ENCODE measurements at places on chromosomes 5 and 9.

- DNase-seq: no peak
Observed at GRCh38 chr9:70259512-70259802, 679 bp downstream of the SMC5 start.

DNA sequence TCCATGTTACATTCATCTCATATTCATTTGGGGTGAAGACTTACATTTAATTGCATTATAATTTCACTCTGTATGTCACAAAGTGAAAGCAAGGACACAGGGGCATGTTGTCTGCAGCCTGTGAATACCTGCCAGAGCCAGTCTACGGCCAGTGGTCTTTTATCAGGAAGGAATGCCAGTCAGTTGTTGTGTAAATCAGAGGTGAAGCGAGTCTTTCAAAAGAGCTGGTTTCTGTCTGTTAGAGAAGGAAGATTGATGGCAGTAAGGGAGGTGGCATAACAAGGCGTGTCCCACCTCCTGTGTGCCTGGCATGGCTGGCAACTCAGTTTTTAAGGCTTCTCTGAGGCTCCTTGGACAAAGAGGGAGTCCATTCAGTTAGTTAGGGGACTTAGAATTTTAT, 18.1 kb upstream of the SYK start:
- no peak for DNase-seq

DNA sequence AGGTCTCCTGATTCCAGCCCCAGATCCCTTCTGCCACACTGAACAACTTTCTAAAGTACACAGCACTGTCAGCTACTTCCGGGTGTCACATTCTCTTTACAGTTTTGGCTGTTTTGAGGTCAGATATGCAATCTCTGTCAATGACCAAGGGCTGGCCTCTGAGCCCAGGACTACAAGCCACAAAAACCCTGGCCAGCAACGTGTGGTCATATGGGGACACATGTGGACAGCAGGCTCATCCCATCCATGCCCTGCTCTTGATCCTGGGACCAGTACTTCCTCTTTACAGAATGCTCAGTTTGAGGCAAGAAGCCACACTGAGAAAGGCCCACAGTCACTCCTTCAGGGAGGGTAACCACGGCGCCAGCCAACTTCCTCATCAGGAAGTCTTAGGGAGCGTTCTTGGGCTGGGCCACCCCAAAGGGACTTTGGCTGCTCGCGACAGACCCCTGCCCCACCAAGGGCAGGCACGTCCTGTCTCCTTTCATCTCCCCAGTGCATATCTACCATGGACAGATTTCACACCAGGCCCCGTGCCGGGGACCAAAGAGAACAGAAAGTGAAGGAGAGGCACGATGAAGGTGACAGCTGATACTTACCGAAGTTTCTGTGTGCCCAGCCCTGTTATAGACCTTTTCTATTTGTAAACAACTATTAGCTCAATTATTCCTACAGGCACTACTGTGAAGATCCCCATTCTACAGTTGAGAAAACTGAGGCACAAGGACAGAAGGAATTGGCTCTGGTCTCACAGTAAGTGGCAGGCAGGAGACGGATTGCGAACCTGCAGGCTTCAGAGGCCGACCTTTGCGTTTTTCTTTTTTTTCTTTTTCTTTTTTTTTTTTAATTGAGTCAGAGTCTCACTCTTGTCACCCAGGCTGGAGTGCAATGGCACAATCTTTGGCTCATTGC, 37.3 kb downstream of the STK10 start:
- DNase-seq: no peak

DNA sequence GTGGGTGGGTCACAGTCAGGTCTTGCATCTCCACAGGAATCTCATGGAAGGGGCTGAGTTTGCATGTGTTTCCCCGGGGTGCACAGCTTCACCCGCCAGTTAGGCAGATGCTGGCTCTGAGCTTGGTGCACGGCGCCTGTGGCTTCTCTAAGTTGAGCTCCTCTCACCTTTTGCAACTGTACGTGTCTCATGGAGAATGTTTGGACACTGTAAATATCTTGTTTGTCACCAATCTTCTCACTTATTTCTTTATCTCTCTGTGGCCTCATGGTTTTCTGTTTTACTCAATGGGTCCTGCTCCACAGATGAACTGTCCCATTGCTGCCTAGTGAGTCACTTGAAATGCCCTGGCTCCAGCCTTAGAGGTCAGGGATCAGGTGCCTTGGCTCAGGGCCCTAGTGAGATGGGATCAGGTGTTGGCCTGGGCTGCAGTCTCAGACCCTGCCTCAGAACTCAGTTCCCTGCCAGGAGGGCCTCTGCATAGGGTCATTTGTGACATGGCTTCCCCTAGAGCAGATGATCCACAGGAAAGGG, 61.6 kb downstream of the WNK2 start:
- DNase-seq: no peak

GRCh38 chr9:113331780-113332179, 8.3 kb downstream of the WDR31 start:
- DNase-seq: no peak

- DNase-seq: no peak
Observed at GRCh38 chr9:124502711-124503702, 4.2 kb downstream of the NR5A1 start.

DNA sequence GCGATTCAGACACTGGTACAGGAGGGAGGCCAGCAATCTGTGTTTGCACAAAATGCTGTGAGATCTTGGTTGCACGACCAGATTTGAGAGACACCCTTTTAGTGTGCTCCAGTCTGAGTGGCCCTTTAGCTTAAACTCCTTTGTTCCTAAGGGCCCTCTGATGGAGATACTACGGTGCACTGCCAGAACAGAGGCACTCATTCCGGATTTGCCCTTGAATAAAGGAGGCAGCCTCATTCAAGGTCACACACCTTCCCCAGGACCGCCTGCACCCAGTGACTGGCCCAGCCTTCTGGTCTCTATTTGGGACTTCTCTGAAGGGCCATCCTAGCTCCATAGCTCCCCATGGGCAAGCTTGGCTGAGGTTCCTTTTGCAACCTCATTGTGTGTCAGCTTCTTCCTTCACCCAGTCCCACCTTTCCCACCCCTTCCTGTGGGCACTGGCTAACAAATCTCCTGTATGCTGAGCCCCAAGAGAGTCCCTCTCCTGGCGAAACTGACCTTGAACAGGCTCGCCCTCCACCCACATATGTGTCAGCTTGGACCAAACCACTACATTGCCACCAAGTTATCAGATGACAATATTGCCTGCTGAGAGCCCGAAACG, 191.7 kb downstream of the GABBR2 start:
- no peak for DNase-seq

DNA sequence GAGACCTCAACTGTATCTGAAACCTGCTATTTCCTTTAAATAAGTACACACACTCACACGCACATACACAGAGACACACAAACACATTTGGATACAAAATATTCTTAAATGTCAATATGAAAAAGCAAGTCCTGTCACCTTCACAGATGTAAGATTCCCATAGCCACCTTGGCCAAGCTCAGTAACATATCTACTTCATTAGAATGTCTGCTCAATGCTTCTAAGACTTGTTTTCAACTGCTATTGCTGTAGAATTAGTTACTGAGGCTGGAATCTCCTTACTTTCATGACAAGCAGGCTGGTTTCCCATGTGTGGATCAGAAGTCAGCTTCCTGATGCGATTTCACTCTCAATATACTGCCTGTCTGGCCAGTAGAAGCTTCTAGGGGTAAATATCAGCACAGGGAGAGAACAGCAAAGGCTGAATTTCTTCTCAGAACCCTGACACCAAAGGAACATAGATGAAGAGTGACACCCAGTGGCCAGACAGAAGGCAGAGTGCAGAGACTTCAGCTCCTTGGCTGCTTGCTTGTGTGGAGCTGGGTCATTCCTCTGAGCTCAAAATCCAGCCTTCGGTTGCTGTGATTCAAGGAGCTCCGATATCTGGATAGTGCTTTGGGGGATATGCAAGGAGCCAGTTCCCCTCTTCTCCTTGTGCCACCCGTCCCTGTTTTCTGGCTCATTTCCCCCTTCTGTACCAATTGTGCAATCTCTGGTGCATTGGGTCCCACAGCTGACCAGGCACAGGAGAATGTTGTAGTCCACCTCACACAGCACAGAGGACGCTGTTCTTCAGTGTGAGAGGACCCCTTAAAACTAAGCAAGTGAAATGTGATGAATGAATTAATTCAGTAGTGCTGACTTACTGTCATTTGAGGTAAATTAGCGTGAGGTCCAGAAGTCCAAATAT, 26.6 kb upstream of the ABLIM3 start:
- DNase-seq: no peak

DNA sequence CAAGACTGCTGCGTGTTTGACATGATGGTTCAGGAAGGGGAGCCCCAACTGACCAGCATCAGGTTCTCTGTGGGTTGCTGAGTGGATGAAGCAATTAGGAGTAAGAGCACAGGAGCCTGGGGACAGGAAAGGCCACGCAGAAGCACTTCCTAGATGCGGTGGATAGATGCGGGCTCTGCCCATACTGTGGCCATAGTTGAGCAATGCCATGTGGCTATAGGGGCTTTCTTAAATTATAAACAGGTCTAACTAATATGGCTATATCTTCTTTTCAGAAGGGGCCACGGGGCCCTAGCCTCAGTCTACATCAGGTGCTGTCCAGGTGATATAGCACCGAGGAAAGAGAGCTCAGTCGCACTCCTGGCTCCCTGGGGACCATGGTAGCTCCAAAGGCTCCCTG, 198.6 kb downstream of the GADD45G start:
- DNase-seq: no peak

GRCh38 chr9:112119225-112120029, 55.7 kb downstream of the SUSD1 start:
- no peak for DNase-seq

DNA sequence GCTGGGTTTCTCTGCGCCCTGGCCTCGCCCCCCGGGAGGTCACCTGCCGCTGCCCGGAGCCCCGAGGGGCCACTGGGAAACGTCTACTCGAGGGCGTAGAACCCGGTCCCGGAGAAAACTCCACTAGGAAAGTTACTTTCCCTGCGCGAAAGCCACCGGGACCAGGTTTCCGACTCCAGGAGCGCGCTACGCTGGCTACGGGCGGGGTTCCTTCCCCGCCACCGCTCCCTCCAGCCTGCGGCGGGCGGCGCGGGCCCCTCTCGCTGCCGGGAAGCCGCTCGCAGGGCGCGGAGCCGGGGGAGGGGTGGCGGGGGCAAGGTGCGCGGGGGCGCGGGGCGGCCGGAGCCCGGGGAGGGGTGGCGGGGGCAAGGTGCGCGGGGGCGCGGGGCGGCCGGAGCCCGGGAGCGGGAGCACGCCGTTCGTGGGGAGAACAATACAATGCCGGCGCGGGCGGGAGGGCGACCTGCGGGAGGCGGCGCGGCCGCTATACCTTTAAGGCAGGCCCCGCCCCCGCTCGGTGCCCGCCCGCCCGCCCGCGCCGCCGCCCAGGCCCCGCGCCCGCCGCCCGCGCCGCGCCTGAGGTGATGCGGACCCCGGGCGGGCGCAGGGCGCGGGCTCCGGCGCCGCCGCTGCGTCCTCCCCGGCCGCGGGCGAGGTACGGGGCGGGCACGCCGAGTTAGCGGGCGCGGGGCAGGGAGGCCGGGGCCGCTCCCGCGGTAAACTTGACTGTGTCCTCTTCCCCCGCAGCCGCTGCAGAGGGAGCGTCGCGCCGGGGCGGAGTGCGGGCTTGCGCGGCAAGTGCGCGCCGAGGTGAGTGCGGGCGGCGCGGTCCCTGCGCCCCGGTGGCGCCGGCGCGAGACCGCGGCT, 278.1 kb downstream of the AOPEP start:
- DNase-seq: no peak

- DNase-seq: no peak
Observed at GRCh38 chr5:50767588-50767987, 101.2 kb downstream of the PARP8 start.

GRCh38 chr9:110847671-110848070, 179.1 kb downstream of the MUSK start:
- no peak for DNase-seq

DNA sequence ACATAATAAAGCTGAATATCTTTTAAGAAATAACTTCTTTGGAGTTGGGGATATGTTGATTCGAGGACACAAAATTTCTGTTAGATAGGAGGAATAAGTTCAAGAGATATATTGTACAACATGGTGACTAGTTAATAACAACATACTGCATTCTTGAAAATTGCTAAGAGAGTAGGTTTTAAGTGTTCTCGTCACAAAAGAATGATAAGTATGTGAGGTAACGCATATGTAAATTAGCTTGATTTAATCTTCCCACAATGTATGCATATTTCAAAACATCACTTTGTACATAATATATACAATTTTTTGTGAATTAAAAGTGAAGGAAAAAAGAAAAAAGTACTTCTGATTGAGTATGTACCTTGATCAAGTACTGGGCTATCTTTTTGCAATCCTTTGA, 428.0 kb upstream of the TRPC7 start:
- DNase-seq: no peak

DNA sequence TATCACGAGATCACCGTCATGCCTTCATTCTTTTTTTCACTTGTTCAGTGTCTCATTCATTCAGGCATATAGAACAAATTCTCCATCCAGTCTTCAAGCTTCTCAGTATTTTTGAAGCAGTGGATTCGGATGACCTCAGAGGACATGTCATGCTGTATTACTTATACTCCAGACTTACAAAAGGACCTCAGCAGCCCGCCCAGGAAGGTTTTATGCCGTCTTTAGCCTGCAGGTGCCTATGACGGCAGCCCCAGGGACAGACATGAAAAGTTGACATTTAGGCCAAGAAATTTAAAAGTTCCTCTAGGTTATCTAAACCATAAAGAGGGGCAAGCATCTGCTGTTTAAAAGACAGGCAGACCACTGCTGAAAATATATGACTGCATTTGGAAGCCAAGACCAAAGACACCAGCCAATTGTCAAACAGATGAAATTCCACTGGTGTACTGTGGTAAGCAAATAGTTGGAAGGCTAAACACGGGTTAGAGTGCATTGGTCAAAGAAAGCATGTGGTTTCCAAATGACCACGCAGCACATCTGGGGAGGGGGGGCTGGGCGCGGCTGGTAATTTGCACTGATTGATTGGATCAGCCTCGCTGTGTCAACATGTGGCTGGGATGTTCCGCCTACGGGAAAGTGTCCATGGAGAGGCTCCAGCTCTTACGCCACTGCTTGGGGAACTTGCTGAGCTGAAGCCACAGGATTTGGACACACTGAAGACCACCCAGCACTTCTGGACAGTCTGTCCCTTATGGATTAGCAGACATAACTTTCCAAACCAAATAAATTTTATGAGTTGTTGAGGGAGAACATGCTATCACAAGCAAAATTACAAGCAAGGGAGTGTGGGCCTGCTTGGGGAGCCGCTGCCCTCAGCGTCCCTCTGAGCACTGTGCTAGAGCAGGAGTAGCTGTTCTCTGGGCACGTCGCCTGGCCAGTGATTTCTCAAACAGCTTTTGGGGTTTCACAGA, 173.6 kb downstream of the FANCC start:
- DNase-seq: no peak

GRCh38 chr5:170451747-170452365, 52.0 kb upstream of the KCNIP1 start:
- no peak for DNase-seq
